Calu3 (cell line): ENCODE measurements at places on chromosomes 6 and 20. TPM values are rescaled to one million over a fixed set of nuclear protein-coding genes. Genes with fewer than 3 reads are reported as not detected.

DNA sequence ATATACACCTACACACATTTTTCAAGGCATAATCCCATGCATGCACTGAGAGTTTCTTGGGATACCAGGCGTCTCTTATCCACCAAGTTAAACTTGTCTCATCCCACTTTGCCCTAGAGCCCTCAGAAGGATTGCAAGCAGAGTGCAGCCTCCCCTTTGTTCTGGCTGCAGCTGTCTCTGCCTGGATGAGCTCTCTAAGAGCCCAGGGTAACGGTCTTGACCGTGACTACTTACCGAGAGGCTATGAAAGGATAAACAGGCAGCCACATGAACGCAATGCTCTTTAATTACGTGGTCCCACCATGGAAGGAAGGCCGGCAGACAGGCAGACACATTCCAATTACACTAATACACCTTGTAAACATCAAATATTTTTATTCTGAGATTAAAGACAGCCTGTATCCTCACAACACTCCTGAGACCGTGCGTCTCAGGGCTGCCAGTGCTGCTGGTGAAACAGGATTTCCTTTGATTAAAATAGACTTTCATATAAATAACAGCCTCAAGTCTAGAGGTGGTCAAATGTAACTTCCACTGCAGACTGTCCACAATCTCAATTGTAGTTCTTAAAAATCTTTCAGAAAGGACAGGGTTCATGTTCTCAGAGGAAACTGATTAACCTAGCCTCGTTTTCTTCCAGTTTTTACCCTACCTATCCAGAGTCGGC is 210.0 kb upstream of the PRDM1 start:
- DNase-seq = no peak

GRCh38 chr20:51163996-51164600 is 141.2 kb upstream of the KCNG1 start:
- no peak for DNase-seq

- DNase-seq = peak; percentile 58
Measured at GRCh38 chr6:88780714-88781389, 182.6 kb downstream of the RNGTT start.

GRCh38 chr6:30787954-30788353 is 43.6 kb upstream of the IER3 start:
- no peak for DNase-seq

GRCh38 chr6:69900869-69901268 is 34.5 kb downstream of the COL19A1 start:
- no peak for DNase-seq

GRCh38 chr6:7215131-7215530 is 97.9 kb downstream of the SSR1 start:
- DNase-seq = no peak

DNA sequence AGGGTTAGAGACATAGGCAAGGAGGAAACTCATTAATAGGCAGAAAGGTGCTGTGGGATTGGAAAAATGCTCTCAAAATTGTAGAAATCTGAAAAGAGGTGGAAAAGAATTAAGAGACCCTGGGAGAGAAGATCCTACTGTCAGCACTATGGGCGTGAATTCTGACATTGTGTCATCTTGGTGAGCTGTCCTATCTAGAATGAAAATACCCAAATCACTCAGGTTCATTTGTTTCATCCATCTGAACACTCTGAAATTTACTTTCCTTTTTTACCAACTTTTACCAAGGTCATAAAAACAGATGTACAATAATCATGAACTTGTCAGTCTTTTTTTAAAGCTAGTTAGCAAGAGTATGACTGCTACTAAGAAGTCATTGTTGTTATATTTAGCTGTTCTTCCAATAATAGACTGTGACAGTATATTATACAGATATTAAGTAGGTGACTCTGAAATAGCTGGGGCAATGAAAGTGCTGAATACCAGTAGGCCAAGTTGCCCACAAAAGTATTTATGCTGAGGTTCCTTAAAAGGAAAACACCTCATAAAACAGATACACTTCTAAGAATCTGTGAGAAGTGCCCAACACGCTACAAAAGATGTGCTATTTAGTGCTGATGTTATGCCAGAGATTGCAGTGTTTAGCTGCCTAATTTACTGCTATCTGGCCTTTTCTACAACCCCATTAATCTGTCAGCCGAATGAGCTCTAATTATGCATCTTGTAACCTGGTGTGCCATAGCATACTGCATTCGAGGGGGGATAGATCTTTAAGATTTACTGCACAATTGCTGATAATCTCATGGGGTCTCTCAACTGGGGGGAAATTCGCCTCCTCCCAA is 217.5 kb upstream of the SUPT3H start:
- DNase-seq = no peak

GRCh38 chr20:57596998-57597939 is 23.0 kb downstream of the ZBP1 start:
- DNase-seq = peak; percentile 90

GRCh38 chr20:56724241-56724757 is 95.2 kb downstream of the TFAP2C start:
- DNase-seq = no peak

GRCh38 chr20:22819112-22819511 is 216.0 kb upstream of the SSTR4 start:
- no peak for DNase-seq

DNA sequence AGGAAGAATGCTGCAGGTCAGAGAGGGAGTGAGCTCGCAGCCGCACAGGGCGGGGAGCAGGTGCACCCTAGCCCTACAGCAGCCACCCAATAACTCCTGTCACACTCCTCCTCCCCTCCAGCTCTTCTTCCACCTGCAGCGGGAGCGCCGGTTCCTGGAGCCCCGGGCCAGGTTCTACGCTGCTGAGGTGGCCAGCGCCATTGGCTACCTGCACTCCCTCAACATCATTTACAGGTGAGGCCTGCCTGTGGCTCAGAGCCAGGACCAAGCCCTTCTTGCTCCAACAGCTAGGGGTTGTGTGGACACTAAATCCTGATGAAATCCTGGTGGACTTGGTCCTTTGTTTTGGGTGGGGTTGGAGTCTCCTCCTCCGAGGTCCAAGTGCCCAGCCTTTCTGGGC is 11.7 kb downstream of the SGK2 start:
- no peak for DNase-seq

- no peak for DNase-seq
Measured at GRCh38 chr20:5884465-5885335, 65.6 kb downstream of the TRMT6 start.

- no peak for DNase-seq
Measured at GRCh38 chr6:149055195-149055899, 262.2 kb upstream of the TAB2 start.

DNA sequence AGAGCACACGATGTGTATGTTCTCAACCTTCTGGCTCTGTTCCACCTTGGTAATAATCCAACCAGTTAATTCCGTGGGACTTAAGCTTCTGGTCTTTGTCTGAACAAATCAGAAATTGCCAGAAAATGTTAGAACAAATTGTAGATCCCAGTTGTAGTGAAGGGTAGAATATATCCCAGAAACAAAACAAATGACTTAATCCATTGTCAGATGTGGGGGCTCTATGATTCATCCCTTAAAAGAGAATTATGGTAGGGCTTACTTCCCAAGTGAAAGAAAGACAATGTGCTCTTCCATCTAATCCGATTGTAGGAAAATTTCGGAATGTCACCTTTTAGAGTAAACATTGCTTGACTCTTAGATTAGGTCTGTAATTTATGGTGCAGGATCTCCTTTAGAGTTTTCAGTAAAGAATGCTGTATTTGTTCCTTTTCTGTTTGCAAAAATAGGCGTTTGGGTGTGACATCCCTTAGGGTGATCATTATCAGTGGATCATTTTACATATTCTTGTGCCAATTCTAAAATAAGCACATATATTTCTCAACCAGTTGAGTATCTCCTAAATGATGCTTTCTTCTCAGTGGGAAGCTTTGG is 234.5 kb upstream of the ZNF217 start:
- DNase-seq = no peak

DNA sequence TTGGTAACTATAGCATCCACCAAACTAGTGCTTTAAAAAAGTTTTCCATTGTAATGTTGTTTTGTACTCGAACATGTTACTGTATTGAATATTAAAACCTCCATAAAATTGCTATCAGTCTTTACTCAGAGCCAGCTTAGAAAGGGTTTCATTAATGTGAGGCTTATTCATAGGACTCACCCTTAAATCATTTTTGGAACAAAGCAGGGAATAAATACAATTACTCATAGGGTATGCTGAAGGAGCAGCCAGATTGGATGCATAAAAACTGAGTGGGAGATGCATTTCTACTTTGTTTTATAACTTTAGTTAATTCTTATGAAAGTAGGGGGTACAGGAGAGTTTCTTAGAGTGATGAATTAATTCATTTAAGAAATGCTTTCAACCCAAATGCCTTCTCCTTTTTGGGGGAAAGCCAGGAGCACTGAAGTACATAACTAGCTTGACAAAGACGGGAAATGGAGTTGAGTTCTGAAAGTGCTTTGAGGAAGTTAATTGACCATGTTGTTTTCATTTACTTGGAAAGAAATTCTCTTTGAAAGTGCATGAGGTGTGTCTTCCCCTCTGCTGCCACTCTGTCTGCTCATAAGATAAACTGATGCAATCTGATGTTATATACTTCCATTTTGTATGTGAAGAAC is 90.3 kb downstream of the RNF144B start:
- no peak for DNase-seq

- no peak for DNase-seq
Measured at GRCh38 chr6:46191961-46192360, 21.2 kb upstream of the ENPP5 start.

- no peak for DNase-seq
Measured at GRCh38 chr6:26392932-26393636, 9.0 kb upstream of the BTN3A1 start.

- DNase-seq = no peak
Measured at GRCh38 chr20:58555078-58555765, 40.0 kb upstream of the APCDD1L start.

DNA sequence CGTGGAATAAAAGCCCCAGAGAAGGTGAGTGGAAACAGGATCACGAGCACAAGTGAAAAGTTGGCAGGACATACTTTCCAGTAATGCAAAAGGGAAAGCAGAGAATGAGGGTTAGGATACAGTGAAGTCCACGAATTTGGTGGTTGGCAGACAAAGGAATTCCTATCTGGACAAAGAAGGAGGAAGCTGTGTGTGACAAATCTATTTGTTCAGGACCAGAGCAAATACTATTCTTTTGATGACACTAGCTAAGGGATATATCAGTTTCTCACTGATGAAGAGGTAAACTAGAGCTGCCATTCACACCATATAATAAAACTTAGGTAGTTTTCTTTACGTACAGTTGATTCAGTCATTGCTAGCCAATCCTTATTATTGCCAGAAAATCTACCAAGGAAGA is 156.8 kb upstream of the GRIK2 start:
- DNase-seq = no peak

DNA sequence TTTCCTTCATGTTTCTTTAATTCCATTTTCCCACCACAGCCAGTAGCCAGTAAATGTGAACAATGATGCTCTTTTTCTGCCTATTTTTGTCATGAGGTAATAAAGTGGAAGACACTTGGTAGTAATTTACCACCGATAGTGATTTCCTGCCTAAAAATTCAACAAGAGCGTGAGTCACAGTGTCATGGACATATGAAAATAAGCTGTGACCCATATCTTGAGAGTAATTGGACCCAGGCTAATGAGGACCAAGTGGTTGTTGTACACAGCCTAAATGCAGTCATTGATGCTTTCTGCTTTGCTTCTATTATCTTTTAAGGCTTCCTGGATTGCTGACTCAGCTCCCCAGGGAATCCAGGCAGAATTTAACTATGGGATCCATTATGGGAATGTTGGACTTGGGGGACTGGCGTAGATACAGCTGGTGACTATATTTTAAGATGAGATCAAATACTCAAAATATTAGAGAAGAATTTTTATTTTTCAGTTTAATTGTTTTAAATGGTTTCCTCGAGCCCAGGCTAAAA is 265.9 kb upstream of the FERMT1 start:
- no peak for DNase-seq

GRCh38 chr6:168381726-168382458 is 59.1 kb upstream of the SMOC2 start:
- DNase-seq = no peak

DNA sequence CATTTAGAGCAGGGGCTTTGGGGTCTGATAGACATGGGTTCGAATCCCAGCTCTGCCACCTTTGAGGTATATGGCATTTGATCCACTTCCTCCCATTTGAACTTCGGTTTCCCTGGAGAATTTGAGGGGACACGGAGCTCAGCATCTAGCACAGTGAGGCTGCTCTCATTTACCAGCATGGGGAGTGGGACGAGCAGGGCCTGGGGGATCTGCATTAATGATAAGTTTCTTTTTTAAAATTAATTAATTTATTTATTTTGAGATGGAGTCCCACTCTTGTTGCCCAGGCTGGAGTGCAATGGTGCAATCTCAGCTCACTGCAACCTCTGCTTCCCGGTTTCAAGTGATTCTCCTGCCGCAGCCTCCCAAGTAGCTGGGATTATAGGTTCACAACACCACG is 52.6 kb downstream of the VSTM2L start:
- DNase-seq = no peak

- no peak for DNase-seq
Measured at GRCh38 chr6:35309611-35310264, 12.1 kb downstream of the DEF6 start.

DNA sequence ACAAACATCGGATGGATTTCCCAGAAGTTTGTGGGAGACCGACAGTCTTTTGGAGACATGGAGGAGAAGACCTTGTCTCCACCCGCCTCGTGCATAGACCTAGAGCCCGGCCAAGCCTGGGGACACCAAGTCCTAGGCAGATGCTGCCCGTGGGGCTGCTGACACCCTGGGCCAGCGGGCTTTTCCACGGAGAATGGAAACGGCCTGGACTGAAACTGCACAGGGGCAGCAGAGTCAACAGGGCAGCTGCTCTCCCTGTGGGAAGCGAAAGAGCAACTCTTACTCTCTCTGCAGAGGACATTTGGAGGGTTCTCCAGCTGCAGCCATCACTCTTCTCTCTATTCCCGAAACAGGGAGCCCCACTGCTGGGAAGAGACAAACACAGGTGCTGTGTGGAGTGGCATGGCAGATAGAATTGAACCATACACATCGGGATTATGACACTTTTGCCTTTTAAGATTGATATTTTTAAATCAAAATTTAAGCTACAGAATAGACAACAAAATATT is 401.2 kb downstream of the THBS2 start:
- DNase-seq = no peak

GRCh38 chr6:154593122-154593521 is 82.6 kb upstream of the CNKSR3 start:
- no peak for DNase-seq

- DNase-seq = no peak
Measured at GRCh38 chr20:33660035-33660684, 2.0 kb upstream of the C20orf144 start.

GRCh38 chr20:43941476-43942200 is 27.0 kb downstream of the TOX2 start:
- DNase-seq = no peak

RNF5 gene
- total RNA-seq = 85.4 and 89.6 TPM in 2 replicates

BPIFA1 gene
- total RNA-seq = not detected in 2 replicates

CAGE1 gene
- total RNA-seq = not detected in 2 replicates

ECT2L gene
- not detected in 2 replicates for total RNA-seq

MYO6 gene
- 122 and 153 TPM in 2 replicates for total RNA-seq

CLDN20 gene
- not detected in 2 replicates for total RNA-seq

ADGRG6 gene
- total RNA-seq = 84.6 and 109 TPM in 2 replicates

PMEPA1 gene
- total RNA-seq = 732 and 1,302 TPM in 2 replicates

DDX43 gene
- 11.4 and 13.4 TPM in 2 replicates for total RNA-seq

EYA4 gene
- total RNA-seq = 38.8 and 55.1 TPM in 2 replicates

ENPP1 gene
- total RNA-seq = 7.6 and 7.7 TPM in 2 replicates

IPCEF1 gene
- 0.29 and 0.52 TPM in 2 replicates for total RNA-seq

DSP gene
- total RNA-seq = 46.4 and 57.7 TPM in 2 replicates

MYB gene
- 1.5 and 3.1 TPM in 2 replicates for total RNA-seq

ZNF391 gene
- total RNA-seq = 3.7 and 4.6 TPM in 2 replicates

CALHM6 gene
- total RNA-seq = 1.4 TPM in 1 of 2 replicates, not detected in the other
